Vagina (tissue), 2 donors: ENCODE measurements at places on chromosomes 6 and 20. TPM values are rescaled to one million over a fixed set of nuclear protein-coding genes. Genes with fewer than 3 reads are reported as not detected.

Gene TBXT
- not detected for total RNA-seq

Gene SYNJ2
- total RNA-seq, result 8.3 TPM

GRCh38 chr6:157107915-157108651, 215.2 kb downstream of the TMEM242 start:
- H3K36me3 ChIP-seq, result peaks cover 9% of the 10 kb centered on the region
- no peak overlapping the region for H3K4me3 ChIP-seq
- peaks cover 28% of the 10 kb centered on the region for H3K4me1 ChIP-seq
- no peak for DNase-seq
- no peak overlapping the region for H3K27ac ChIP-seq

DNA sequence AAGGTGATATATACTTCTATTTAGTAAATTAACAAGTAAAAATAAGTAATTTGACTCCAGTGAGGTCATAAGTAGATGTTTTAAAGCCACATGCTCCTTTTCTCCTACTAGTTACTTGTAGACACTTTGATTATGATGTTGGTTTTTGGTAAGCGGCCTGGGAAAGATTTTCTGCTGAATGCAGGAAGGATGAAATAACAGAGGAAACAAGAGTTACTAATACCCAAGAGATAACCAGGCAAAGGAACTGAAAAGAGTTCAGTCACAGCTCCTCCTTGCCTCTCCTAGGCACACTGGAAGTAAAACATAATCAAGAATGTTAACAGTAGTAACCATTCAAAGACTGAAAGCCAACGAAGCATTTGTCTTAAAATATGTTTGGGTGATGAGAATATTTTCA, 203.3 kb downstream of the RNGTT start:
- H3K4me3 ChIP-seq, result no peak overlapping the region
- DNase-seq, result no peak
- no peaks in the 10 kb centered on the region for H3K36me3 ChIP-seq
- no peaks in the 10 kb centered on the region for H3K27me3 ChIP-seq
